ENCODE measurements at places on chromosomes 11 and 22.

DNA sequence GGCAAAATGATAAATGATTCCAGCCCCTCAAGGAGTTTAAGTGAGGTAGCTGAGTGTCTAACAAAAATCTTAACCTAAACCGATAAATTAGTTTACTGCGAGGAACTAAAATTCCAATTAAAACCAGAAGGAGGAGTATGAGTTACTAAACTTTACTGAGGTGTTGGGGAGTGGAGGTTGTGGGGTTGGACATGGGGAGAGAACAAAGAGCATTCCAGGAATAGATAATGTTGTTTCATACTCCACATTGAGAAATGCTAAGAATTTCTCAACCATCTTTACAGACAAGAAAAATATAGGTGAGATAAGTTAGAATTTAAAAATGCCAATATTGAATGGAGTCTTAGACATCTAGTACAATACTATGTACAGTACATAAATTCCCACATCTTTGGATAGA lies 488.6 kb downstream of the METTL15 start:
- no peak for DNase-seq
- no peaks in the 10 kb centered on the region for H3K27me3 ChIP-seq
- no peak overlapping the region for H3K27ac ChIP-seq
- no peak overlapping the region for H3K4me3 ChIP-seq
- H3K4me1 ChIP-seq = no peaks in the 10 kb centered on the region

DNA sequence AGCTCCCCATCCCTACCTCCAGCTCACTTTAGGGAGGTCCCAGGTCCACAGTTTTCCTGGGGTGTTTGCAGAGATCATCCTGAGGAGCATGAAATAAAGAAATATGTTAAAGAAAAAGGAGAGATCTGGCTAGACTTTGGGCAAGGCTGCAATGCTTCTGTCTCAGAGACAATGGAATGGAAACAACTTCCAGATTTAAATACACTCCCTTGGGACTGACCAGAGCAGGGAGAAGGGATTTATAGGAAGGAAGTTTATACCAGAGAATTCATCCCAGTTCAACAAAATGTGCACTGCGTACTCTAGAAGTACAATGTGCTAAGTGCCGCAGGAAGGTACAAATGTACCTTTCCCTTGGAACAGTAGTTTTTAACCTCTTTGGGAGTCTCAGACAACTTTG lies 40.4 kb downstream of the ETS1 start:
- H3K4me3 ChIP-seq = no peak overlapping the region
- no peaks in the 10 kb centered on the region for H3K36me3 ChIP-seq
- H3K27ac ChIP-seq = no peak overlapping the region
- DNase-seq = no peak
- no peaks in the 10 kb centered on the region for H3K27me3 ChIP-seq

DNA sequence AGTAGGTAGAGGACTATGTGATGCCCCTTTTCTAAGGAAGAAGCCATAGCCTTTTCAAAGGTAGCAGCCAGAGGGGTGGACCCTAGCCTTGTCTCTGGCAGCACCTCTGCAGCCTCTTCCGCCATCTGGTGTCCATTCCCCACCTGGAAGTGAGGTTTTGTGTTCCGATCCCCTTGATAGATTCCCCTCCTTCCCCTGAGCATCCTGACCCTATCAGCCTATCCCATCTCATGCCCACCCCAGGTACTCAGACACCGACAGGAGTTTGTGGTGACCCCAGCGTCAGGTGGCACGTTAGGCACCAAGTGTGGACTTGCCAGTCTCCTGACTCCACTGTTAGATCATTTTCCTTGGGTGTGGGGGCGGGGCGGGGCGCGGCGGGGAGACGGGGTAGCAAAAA lies 398 bp upstream of the FAM89B start:
- DNase-seq = no peak
- peak overlapping the region; percentile 79 for H3K4me3 ChIP-seq
- peaks cover 58% of the 10 kb centered on the region for H3K4me1 ChIP-seq
- no peaks in the 10 kb centered on the region for H3K27me3 ChIP-seq

GRCh38 chr11:45844822-45845578 lies 2.3 kb upstream of the CRY2 start:
- no peak overlapping the region for H3K27ac ChIP-seq
- DNase-seq = no peak
- H3K27me3 ChIP-seq = peaks cover 12% of the 10 kb centered on the region
- H3K4me3 ChIP-seq = no peak overlapping the region

- H3K36me3 ChIP-seq = no peaks in the 10 kb centered on the region
- no peaks in the 10 kb centered on the region for H3K27me3 ChIP-seq
- no peaks in the 10 kb centered on the region for H3K4me1 ChIP-seq
- H3K27ac ChIP-seq = no peak overlapping the region
Measured at GRCh38 chr11:59463190-59463641, 6.5 kb downstream of the OR4D6 start.

- H3K27ac ChIP-seq = no peak overlapping the region
- DNase-seq = peak; percentile 52
- H3K4me1 ChIP-seq = no peaks in the 10 kb centered on the region
Measured at GRCh38 chr11:77654770-77655434, 17.3 kb upstream of the CLNS1A start.

DNA sequence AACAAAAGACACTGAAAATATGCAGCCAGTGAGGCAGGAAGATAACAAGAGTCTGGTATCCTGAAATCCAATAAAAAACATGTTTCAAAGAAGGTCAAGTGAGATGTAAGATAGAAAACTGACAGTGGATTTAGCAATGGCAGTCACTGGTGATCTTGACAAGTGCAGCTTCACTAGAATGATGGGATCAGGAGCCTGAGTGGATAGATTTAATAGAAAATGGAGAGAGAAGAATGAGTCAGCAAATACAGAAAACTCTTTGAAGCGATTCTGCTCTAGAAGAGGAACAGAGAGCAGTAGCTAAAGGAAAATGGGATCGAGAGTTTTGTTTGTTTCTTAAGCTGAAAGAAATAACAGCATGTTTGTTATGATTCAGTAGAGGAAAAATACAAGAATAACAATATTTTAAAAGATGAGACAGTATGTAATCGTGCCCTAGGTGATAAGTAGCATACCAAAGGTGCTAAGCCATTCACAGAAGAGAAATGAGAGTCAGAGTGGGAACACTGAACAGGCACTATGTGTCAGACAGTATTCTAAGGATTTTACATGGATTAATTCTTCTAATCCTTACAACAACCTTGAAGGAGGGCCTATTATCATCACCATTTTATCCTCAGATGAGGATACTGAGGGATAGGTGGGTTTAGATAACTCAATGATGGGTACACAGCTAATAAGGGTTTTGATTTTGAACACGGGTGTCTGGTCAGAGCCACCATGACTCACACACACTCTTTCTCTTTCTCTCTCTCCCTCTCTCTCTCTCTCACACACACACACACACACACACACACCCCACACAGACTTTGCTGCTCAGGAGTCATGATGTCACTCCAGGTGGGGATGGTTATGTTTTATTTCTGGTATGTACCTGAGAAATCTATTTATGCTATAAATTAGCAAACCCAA lies 36.3 kb downstream of the MRE11 start:
- DNase-seq = peak; percentile 12
- no peak overlapping the region for H3K4me3 ChIP-seq
- H3K4me1 ChIP-seq = no peaks in the 10 kb centered on the region
- H3K36me3 ChIP-seq = peaks cover 4% of the 10 kb centered on the region
- H3K27ac ChIP-seq = no peak overlapping the region

DNA sequence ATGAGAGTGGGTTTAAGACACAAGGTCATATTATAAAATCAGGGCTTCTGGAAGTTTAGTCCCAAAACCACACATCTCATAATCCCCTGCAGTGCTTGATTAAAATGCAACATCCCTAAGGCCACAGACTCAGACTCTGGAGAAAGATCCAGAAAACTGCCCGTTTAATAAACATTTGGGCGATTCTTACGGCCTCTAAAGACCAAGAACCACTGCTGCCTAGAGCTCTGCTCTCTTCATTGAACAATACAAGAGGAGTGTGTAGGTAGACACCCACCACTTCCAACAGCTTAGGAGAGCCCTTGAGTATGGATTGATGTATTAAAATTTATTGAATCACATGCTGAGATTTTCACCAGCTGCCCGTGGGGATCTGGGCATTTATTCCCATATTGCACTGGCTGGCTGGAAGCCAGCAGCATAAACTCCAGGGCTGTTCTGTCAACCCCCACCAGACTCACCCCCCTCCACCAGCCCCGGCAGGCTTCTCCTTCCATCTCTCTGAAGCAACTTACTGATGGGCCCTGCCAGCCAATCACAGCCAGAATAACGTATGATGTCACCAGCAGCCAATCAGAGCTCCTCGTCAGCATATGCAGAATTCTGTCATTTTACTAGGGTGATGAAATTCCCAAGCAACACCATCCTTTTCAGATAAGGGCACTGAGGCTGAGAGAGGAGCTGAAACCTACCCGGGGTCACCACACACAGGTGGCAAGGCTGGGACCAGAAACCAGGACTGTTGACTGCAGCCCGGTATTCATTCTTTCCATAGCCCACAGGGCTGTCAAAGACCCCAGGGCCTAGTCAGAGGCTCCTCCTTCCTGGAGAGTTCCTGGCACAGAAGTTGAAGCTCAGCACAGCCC lies 749 bp upstream of the BEST1 start:
- no peaks in the 10 kb centered on the region for H3K27me3 ChIP-seq
- no peak overlapping the region for H3K27ac ChIP-seq
- no peaks in the 10 kb centered on the region for H3K4me1 ChIP-seq
- peak; percentile 74 for DNase-seq
- H3K4me3 ChIP-seq = no peak overlapping the region
- no peaks in the 10 kb centered on the region for H3K36me3 ChIP-seq

- H3K4me1 ChIP-seq = peaks cover 8% of the 10 kb centered on the region
- no peaks in the 10 kb centered on the region for H3K36me3 ChIP-seq
- peaks cover 31% of the 10 kb centered on the region for H3K27me3 ChIP-seq
- H3K4me3 ChIP-seq = no peak overlapping the region
Measured at GRCh38 chr11:45141631-45142030, 4.8 kb upstream of the PRDM11 start.

- H3K36me3 ChIP-seq = peaks cover 2% of the 10 kb centered on the region
- no peak overlapping the region for H3K27ac ChIP-seq
- no peak overlapping the region for H3K4me3 ChIP-seq
- no peak for DNase-seq
- H3K4me1 ChIP-seq = no peaks in the 10 kb centered on the region
- no peaks in the 10 kb centered on the region for H3K27me3 ChIP-seq
Measured at GRCh38 chr11:19829109-19829837, 116.6 kb downstream of the NAV2 start.

- no peak for DNase-seq
- H3K36me3 ChIP-seq = peaks cover 2% of the 10 kb centered on the region
- H3K27ac ChIP-seq = no peak overlapping the region
- H3K4me1 ChIP-seq = no peaks in the 10 kb centered on the region
- H3K27me3 ChIP-seq = no peaks in the 10 kb centered on the region
Measured at GRCh38 chr11:78732246-78732645, 157.6 kb upstream of the NARS2 start.

GRCh38 chr11:70538641-70539359 lies 140.5 kb downstream of the CTTN start:
- no peaks in the 10 kb centered on the region for H3K4me1 ChIP-seq
- no peak overlapping the region for H3K27ac ChIP-seq
- no peaks in the 10 kb centered on the region for H3K36me3 ChIP-seq
- H3K27me3 ChIP-seq = no peaks in the 10 kb centered on the region
- no peak overlapping the region for H3K4me3 ChIP-seq
- DNase-seq = no peak

DNA sequence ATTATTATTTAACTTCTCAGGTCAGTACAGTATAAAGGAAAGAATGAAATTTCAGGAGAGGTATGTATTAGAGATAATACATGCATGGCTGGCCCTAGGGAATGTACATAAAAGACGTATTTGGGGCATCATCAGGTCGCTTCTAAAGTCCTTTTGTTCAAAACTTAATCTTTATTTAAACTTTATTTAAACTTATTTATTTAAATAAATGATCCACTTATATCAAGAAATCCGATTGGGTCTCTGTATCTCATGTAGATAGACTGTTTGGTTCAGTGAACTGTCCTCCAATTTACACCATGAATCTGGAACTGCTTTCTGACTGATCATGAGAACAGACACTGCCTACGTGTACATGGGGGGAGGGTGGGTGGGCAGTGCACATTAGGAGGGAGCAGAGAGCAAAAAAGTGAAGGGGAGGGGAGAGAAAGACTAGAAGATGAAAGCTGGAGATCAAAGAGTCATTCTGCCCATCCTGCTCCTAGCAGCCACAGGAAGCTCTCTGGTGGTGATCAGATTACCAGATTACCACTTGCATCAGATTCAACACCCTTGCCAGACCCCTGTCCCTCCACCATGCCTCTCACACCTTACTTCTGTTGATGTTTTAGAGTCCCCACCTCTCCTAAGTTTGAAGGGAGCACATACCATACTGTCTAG lies 92.1 kb upstream of the MTMR2 start:
- H3K4me3 ChIP-seq = no peak overlapping the region
- peaks cover 24% of the 10 kb centered on the region for H3K4me1 ChIP-seq
- H3K27me3 ChIP-seq = no peaks in the 10 kb centered on the region
- no peaks in the 10 kb centered on the region for H3K36me3 ChIP-seq
- DNase-seq = no peak

DNA sequence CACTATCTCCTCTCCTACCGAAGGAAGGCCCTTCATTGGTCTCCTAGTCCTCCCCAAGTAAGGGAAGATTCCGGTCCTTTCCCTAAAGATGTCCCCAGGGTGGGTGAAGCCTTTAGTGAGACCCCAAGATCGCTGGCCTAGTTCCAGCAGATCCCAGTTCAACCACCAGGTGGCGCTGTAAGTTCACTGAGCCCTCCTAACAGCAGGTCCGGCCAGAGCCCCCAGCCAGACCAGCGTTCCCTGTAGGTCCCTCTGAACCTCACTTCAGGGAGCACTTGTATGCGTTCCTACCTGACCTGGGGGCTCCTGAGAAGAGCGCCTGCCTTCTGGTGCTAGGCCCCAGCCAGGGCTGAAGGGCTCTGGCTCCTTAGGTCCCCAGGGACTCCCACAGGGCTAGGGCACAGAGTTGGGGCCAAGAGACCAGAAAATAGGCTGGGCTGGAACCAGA lies 38.1 kb downstream of the LMO1 start:
- H3K27ac ChIP-seq = no peak overlapping the region
- peaks cover 2% of the 10 kb centered on the region for H3K27me3 ChIP-seq
- H3K36me3 ChIP-seq = no peaks in the 10 kb centered on the region
- peaks cover 7% of the 10 kb centered on the region for H3K4me1 ChIP-seq
